Kidney capillary endothelial cell (primary cell): ENCODE measurements at places on chromosomes 5 and 9.

DNA sequence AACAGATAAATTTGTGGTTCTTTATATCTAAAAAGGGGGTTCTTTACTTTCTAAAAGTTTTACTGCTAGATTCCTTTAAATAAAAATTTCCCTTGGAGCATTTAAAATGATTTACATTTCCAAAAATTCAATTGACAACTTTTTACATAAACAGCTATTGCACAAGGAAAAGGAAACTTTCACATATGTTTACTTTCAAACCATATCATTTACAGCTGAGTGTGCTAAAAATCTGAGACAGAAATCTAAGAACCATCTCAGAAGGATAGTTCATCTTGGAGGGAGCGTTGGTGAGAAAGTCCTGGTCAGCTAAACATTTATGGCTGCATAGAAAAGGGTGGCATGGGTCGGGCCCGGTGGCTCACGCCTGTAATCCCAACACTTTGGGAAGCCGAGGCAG, 235.4 kb downstream of the DTWD2 start:
- DNase-seq = no peak

- no peak for DNase-seq
Observed at GRCh38 chr5:168642019-168642418, 62.9 kb upstream of the PANK3 start.

DNA sequence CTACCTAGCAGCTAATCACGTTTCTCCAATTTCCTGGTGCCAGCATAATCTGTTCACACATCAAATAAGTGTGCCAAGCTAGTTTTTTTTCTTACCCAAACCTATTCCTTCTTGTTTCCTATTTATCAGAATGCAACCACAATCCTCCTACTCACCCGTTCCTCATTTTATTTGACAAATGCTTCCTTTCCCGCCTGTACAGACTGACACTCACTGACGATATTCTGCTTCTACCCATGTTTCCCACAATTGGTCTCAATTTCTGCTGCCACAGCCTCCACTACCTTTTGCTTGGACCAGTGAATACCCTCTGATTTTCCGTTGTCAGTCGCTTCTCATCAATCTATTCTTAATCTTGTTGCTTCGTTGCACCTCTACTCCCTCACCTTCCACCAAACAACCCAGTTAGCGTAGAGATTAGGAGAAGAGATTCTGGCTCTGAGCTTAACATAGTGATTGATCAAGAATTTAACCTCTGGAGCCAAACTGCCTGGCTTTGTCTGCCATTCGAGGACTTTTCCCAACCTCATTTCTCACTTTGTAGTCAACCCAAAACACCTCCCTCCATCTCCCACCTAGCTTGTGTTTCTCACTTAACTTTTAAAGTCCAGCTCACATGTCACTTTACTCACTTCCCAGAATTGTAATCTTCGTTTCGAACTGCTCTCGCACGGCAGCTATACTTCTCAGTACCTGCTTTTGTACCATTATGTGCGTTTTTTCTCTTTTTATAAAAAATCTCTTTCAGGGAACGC, 729 bp upstream of the TMEM38B start:
- peak; percentile 23 for DNase-seq

- peak; percentile 14 for DNase-seq
Observed at GRCh38 chr5:15286650-15287049, 213.3 kb upstream of the FBXL7 start.

- no peak for DNase-seq
Observed at GRCh38 chr5:138752341-138752950, 779 bp upstream of the CTNNA1 start.

GRCh38 chr5:151717416-151717815, 30.7 kb upstream of the SPARC start:
- DNase-seq = no peak

DNA sequence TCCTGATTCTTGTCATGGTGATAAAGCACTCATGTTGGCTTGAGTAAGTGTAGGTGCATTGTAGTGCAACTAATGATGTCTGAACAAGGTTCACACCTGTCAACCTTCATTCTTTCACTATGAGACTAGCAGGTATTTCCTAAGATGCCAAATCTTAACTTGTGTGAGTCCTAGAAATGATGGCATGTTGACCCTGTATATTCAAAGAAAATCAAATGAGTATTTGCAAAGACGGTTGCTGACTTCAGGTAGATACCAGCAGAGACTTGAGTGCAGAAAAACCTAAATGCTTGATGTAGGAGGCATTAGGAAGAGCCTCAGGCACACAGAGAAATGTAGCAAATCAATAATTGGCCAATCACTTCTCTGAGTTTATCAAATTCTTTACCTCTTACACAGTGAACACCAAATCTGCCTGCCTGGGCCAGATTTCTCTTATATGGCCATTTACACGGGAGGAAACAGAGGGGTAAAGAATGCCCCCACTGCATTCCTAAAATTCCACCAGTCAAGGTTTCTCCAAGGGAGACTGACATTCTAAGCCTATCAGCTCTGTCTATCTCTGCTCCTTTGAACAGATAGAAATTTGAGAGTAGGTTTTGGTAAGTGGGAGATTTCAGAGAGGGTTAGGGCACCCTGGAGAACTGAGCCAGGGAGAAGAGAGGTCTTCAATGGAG, 488.6 kb upstream of the WWC1 start:
- DNase-seq = no peak

DNA sequence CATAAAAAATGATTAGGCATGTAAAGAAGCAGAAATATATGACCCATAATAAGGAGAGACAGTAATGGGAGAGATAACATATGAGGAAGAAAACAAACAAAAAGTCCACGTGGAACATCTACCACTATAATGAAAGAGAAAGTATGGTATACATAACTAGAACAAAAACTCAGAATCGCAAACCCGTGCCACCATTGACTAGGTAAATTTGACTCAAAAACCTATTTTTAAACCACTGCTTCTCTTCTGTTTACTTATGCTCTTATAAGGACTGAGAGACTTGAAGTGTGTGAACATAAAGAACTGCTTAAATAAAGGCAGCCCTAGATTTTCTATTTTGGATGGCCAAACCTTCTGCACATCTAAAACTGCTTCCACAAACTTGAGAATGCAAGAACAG, 330.7 kb downstream of the CAAP1 start:
- DNase-seq = no peak

- DNase-seq = no peak
Observed at GRCh38 chr5:81965524-81965923, 6.3 kb upstream of the ATG10 start.

DNA sequence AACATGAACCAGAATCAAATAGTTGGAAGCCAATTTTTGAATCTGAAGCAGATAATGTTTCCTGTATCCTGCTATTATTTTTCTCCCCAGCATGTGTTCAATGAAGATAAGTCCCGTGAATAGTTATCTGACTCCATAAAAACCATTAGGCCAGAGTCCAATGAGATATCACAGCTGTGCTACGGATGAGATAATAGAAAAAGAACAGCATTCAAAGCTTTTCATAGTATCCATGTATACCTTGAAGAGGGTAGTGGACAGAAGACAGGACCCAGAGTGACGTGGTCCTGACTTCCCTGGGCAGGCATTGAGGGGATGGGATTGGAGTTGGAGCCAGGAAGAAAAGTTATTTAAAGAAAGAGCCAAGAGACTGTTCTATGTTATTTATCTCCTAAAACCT, 50.7 kb upstream of the C6 start:
- no peak for DNase-seq

- no peak for DNase-seq
Observed at GRCh38 chr5:149217096-149217802, 54.4 kb upstream of the AFAP1L1 start.

GRCh38 chr9:4936823-4937222, 48.2 kb upstream of the JAK2 start:
- DNase-seq = no peak

DNA sequence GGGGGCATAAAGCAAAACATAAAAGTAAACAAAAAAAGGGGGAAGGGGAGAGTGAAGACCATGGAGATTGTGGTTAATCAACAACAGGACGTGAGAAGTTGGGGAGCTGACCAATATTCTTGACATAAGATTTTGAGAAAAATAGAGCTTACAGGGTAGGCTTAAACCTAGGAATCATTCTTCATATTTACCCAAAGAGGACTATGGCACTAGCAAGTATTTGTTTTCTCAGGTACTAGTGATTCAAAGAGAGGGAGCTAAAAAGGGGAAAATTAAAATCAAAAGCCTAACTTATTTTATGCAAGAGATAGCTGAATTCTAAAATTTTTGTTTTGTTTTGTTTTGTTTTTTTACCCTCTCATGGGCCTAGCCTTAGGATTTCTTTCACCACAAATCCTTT, 427.5 kb downstream of the PIK3R1 start:
- no peak for DNase-seq

- no peak for DNase-seq
Observed at GRCh38 chr5:169880012-169880663, 100.2 kb downstream of the INSYN2B start.

DNA sequence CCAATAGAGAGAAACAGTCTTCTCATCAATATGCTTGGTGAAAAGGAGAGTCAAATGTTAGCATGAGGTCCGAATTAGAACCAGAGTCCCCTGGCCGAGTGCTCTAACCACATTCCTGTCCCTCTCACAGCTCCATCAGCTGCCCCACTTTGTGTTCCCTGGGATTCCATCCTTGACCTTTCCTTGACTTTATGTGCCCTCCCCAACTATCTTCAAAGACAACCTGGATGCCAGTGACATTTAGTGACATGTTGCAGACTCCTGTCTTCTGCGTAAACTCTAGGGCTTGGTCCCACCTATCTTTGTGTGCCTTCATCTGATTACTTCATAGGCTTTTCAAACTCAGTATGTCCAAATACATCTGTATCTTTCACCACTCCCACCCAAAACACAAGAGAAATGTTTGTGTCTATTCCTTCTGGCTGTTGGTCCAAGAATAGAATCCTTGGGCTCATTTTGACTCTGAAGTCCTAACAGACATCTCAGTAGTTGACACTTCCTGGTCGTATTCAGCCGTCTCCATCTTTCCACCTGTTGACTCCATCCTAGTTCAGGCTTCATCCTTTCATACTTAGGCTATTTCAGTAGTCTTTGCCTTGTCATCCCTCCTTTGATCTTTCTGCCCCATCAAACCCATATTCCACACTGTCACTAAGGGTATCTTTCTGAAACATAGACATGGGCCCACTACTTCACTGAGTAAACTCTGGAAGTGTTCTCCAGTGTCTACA, 101.4 kb upstream of the CD180 start:
- no peak for DNase-seq

GRCh38 chr9:126864771-126865170, 4.3 kb downstream of the ZBTB34 start:
- no peak for DNase-seq

DNA sequence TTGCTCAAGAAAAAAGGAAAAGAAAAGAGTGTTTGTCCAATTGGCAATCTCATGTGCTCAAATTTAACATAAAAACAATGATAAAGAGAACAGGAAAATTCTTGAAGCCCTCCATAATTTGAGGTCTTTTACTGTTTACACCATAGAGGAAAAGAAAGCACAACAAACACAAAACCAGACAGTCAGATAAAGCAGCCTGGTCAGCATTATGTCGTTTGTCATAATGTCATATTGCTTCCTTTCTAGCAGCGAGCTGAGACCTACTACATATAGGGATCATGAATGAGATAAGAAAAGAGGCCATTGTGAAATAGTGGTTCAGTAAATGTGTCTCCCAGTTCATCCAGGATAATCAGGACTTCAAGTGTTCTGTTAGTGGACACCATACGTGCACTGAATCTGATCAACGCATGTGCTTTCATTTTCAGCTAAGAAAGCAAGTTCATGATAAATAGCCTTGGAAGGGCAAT, 64.7 kb upstream of the SELENOP start:
- DNase-seq = no peak

DNA sequence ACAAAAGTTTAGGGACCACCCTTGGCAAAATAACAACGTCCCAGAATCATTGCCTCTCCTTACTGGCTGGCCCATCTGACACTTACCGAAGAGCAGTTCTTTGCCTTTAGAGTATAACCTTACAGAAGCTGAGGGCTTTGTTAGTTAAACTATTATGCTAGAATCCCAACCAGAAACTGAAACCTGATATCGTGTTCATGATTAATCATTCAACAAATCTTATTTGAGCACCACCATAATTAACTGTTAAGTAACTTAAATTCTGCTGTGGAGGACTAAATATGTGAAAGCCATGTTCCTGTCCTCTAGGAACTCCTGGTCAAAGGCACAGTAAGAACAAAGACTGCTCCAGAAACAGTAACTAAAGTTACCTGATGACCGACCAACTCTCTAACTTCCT, 104.9 kb downstream of the ARL15 start:
- no peak for DNase-seq

DNA sequence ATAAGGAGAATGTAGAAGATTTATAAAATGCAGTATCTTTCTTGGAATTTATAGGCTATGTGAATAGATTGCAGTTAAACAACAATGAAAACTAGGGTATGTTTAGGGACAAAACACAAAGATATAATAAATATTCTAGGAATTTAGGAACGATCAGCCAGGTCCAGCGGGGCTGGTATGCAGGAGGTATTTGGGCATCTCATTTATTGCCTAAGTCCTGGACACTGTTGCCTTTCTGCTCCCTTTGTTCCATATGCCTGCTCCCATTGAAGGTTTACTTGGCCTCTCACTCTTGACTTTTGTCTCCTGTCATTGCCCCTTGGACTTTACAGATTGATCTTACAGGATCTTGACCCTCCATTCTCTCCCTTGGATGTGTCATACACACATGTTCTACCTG, 55.9 kb downstream of the SNX24 start:
- DNase-seq = no peak

- no peak for DNase-seq
Observed at GRCh38 chr9:95874303-95874988, 1.0 kb upstream of the ERCC6L2 start.

DNA sequence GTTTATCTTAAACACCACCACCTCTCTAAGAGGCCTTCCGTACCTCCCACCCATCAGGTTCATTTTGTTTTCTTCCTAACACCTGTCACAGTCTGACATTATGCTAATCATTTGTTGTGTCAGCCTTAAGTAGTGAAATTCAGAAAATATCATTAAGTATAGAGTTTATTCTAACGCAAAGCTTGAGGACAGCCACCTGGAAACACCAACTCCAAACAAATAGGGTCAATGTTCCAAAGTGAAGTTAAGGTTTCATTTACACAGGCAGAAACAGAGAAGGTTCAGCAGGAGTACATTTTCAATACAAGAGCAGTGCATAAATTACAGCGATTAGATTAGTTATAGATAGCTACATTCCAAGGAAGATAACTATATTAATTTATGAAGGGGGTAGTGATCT, 1.3 kb upstream of the SMC5 start:
- DNase-seq = no peak

- no peak for DNase-seq
Observed at GRCh38 chr9:111258875-111259271, 71.2 kb downstream of the OR2K2 start.

DNA sequence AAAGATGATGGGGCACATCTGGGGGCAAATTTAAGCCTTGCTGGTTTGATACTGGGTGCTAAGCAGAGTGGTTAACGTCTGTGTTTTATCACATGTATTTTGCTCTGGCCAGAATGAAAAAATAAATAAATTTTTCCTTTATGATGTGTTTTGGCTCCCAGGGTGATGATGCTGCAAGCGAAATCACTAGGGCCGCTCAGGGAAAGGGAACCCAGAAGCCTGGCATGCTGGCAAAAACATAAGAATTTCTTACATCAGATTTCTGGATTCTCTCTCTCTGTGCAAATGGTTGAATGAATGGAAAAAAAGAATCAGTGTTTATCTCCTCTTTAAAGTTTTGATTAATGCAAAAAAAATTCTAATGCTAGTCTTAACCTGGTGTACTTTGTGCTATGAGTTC, 1975.2 kb upstream of the C9orf72 start:
- no peak for DNase-seq
